ENCODE measurements at places on chromosomes 2 and 18.

- no peak for DNase-seq
These were observed 65.8 kb downstream of the RTN4 start for GRCh38 chr2:54984476-54984875.

GRCh38 chr2:186709529-186710450 is 15.9 kb downstream of the FAM171B start:
- DNase-seq: no peak

- no peak for DNase-seq
These were observed 140.8 kb upstream of the SLC1A4 start for GRCh38 chr2:64848363-64848762.

GRCh38 chr18:72119082-72119481 is 425.1 kb downstream of the CBLN2 start:
- DNase-seq: no peak

- DNase-seq: no peak
These were observed 194.7 kb downstream of the LTBP1 start for GRCh38 chr2:33141476-33141875.

GRCh38 chr18:63883617-63884016 is 3.9 kb upstream of the SERPINB2 start:
- DNase-seq: no peak

DNA sequence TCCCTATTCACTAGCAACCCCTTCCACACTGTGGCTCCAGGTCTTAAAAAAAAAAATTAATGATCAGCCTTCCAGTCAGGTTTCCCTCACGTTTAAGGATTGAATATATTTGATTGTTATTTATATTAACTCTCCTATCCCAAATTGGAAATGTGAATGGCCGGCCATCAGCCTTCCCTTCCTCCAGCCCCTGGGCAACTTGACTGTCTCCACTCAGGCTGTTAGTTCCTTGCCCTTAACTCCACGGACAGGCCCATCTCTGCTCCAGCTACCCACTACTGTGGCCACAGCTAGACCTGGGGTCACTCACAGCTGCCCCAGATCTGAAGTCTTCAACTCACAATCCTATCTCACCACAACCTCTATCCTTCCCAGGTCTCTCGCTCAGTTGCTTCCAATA is 39.9 kb downstream of the THOC1 start:
- DNase-seq: no peak

DNA sequence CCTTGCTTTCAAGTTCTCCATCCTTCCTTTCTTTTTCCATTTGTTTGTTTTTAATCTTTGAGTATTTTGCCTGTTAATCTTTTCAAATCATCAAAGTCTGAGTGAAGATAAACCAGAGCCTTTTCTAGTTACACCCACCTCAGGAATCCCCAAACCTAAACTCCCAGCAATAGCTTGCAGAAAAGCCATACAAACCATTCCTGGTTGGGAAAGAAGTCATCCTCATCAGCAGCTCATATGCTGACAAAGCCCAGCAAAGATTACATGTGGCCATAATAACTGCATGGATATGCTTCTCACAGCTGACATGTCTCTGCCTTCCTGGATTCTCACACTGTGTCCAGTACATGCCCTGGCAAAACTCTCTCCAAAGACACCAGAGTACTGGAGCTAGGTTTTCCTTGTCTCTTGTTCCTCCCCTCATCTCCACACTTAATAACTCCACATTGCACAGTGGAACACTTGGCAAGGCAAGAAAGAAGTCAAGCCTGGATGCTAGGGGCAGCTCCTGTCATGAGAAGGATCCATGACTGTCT is 126.4 kb upstream of the TLK1 start:
- no peak for DNase-seq

DNA sequence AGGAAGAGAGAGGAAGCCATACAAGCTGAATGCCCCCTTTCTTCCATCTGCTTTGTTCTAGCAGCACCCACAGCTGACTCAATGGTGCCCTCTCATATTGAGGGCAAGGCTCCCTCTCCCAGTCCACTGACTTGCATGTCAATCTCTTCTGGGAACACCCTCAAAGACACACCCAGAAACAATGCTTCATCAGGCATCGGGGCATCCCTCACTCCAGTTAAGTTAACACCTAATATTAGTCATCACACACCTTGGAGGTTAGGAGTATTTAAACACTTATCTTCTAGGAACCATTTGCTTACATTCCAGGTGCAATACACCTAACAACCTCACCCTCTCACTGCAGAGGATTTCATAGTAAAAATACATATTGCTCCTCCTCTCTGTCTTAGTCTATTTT is 993.5 kb upstream of the DDX18 start:
- no peak for DNase-seq

DNA sequence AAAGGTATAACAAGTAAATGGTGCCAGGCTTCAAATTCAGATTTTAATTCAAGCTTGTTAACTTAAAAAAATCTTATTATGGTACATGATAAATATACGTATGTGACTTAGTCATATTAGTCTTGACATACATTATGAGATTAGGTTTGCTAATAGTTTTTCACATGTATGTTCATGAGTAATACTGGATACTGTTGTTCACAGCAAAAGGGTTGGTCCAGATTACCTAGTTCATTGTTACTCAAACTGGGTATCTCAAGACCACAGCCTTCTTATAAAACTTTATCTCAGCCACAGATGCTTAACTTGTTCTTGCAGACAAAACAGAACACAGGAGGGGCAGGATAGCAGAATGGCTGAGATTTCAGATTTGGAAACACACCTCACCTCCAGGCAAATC is 26.8 kb downstream of the VPS4B start:
- no peak for DNase-seq

DNA sequence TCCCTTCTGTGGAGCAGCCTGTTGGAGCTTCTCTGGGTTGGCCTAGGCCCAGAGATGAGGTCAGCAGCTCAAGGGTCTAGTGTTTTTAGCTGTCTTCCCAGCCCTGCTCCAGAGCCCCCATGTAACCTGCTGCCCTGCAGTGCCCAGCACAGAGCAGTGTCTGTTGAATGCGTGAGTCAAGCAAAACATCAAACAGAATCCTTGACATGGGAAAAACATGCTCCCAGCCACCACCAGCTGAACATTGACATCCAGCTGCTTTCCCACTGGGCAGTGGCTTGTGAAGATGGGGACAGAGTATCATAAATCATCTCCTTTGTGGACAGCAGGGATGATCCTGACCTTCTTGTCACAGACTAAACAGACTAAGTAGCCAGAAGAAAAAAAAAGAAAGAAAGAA is 22.6 kb downstream of the IMPA2 start:
- DNase-seq: no peak

DNA sequence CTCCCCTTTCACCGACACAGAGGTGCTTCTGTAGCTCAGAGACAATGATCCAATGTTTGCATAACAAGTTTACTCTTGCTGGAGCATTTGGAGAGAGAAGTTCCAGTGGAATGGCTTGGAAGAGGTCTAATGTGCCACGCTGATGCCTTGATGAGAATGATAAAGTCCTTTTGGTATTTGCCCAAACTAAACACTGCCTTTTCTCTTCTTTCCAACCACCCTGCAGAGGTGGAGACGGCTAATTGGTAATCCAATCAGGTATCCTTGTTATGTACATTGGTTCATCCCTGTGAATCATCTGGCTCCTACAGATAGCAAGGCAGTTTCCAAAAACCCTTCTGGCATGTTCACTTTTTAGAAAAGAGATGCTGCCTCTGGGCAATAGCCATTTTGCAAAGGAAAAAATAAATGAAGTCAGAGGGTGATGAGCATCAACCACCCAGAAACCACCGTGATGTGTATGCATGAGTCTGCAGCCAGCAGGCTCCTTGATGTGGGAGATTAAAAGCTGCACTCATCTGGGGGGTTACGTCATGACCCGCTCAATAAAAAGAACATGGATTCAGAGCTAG is 40.6 kb downstream of the KIAA2012 start:
- DNase-seq: no peak

DNA sequence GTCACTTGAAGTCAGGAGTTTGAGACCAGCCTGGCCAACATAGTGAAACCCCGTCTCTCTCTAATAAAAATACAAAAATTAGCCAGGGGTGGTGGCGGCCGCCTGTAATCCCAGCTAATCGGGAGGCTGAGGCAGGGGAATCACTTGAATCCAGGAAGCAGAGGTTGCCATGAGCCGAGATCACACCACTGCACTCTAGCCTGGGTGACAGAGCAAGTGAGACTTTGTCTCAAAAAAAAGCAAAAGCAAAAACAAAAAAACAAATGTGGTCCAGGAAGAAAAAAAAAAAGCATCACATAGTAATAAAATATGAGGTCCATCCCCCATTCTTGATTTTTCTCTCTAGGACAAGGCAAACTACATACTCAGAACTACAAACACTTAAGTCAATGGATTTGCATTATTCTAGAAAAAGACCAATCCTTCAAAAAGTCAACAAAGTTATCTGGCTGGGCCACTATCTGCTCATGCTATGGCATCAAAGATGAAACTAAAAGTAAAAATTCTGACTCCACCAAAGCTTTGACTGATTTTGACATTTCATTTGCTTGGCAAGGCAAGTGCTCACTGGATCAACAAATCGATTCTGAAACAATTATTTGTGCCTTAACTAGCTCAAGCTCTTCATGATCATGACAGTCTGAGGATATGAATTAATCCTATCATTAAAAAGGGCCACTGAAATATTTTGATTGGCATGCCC is 28.4 kb downstream of the MEX3C start:
- DNase-seq: no peak

GRCh38 chr2:27370816-27371620 is 602 bp downstream of the SNX17 start:
- DNase-seq: peak; percentile 61

- DNase-seq: no peak
These were observed 129.1 kb downstream of the MYO3B start for GRCh38 chr2:170307052-170307451.

GRCh38 chr18:57437766-57438671 is 2.8 kb downstream of the ONECUT2 start:
- DNase-seq: peak; percentile 45

- peak; percentile 5 for DNase-seq
These were observed 477.4 kb downstream of the CPS1 start for GRCh38 chr2:211033765-211034164.

DNA sequence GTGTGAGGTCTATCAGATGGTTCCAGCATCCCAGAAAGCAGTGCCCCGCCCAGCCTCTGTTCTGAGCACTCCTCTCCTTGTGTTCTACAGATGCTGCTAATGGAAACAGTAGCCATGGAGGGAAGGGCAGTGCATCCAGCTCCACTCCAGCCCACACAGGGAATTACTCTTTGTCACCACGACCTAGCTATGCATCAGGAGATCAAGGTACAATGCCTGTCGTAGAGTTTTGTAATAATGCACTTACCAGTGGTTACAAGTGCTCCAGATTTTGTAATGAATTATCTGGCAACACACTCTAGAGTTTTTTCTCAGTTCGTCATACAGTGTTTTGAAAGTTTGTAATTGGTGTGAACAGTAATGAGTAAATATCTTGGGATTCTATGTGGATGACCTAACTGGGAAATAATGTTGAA is 161.1 kb downstream of the ESCO1 start:
- DNase-seq: peak; percentile 79

DNA sequence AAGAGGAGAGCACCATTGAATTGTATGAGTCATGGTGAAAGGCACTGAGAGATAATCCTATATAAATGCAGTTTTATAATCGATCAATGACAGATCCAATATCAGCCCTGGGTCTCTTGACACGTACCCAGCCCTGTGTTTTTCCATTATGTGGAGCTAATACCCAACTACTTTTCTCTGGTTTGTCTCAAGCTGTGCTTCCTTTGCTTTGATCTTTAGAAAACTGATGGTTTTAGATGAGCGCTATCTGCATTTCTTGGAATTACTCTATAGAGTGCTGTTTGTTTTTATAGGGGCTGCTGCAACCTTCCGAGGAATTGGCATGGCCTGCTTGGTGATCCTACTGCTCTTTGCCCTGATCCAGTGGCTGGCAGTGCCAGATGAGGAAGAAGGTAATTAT is 45.0 kb downstream of the NEMP2 start:
- DNase-seq: no peak

GRCh38 chr2:144914622-144915318 is 394.9 kb upstream of the ZEB2 start:
- DNase-seq: peak; percentile 73

- DNase-seq: no peak
These were observed 157.4 kb downstream of the FBXO15 start for GRCh38 chr18:73990258-73990657.

DNA sequence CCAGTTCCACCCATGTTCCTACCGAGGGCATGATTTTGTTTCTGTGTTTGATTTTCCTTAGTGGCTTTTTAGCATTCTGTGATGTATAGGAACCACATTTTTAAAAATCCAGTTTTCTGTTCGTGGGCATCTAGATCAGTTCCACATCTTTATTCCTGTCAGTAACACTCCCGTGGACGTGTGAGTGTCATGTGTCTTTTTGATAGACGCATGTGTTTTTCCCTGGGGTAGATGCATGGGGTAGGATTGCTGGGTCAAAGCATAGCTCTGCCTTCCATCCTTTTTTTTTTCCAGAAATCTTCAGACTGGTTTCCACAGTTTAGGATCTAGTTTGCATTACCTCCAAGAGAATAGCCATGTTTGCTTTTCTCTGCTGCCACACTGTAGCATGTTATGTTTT is 38.7 kb downstream of the CCDC74A start:
- DNase-seq: no peak

GRCh38 chr2:33681364-33681757 is 82.3 kb upstream of the FAM98A start:
- DNase-seq: peak; percentile 25

GRCh38 chr2:23566241-23567142 is 181.5 kb downstream of the KLHL29 start:
- no peak for DNase-seq

DNA sequence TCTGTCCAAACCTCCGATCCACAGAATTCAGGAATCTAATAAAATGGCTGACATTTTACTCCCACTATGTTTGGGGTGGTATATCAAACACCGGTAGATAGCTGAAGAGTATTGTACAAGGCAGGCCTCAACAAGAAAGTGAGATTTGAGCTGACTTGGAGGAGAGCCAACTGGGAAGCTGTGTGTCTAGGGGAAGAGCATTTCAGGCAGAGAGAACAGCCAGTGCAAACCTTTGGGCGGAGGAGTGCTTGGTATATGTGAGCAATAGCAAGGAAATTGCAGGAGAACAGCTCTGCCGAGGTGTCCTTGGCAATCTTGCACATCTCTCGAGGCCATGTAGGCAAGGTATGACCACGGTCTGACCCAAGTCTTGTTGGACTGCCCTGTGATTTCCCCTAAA is 1.8 kb upstream of the MERTK start:
- no peak for DNase-seq

- DNase-seq: no peak
These were observed 284.1 kb upstream of the SETBP1 start for GRCh38 chr18:44396550-44396949.

GRCh38 chr2:9658972-9659371 is 28.2 kb upstream of the YWHAQ start:
- DNase-seq: peak; percentile 67

DNA sequence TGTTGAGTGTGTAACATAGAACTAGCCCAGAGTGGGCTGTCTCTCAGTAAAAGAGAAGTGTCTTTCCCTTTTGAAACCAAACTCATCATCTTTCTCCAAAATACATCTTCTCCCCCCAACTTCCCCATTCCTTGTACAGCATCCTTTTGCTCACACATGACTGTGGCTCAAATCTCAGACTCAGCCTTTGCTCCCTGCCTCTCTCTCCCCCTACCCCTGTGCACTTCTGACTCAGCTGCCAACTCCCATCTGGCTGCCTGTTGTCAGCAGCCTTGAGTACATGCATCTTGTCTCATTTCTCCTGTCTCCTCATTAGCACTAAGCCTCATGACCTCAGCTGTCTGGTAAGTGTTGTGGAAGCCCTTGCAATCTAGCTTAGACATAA is 18.1 kb upstream of the MGAT4A start:
- no peak for DNase-seq
